LHCN-M2 (cell line): ENCODE measurements at places on chromosomes 16 and 17.

GRCh38 chr17:80873307-80873951 is 118.2 kb upstream of the CHMP6 start:
- DNase-seq = no peak

GRCh38 chr17:16444258-16444886 is 29.0 kb downstream of the TRPV2 start:
- DNase-seq = peak; percentile 33

GRCh38 chr16:23320693-23321092 is 18.6 kb downstream of the SCNN1B start:
- no peak for DNase-seq

DNA sequence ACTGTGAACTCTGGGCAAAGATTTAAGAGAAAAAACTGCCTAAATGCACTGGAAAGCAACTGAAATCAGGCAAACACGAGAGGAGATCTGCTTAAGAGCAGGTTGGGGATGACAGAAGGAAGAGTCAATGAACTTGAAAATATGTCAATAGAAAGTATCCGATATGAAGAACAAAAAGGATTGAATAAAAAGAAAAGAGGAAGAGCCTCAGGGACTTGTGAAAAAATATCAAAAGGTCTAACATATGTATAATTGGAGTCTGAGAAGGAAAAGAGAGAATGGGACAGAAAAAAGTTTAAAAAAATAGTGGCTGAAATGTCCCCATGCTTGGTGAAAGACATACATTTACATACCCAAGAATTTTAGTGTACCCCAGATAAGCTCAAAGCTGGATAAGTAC is 195.5 kb downstream of the COPRS start:
- no peak for DNase-seq
